Stimulated activated CD4-positive, alpha-beta T cell treated with anti-CD3 and anti-CD28 coated beads, TNF-alpha, amount 100 ng/mL, for 48 hours (primary cell): ENCODE measurements at places on chromosomes 2 and 18.

DNA sequence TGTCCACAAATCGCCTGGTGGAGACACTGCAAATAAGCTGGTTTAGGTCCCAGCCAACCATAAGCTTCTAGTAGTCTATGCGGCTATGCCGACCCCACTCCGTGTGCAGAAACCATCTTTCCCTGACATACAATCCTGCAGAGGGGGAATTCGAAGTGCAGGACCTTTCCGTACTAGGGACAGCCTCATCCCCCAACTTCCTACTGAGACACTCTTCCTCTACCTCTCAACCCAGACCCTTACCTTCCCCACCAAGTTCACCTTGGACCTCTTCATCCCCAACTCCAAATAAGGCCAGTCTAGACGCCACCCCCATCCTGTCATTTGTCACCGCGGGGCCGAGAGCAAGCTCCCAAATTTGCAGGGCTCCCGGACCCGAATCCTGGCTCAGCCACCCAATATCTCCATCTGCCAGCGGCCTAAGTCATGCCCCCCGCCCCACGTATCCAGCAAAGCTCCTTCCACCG lies 496 bp downstream of the SUCLG1 start:
- peak; percentile 1 for DNase-seq

DNA sequence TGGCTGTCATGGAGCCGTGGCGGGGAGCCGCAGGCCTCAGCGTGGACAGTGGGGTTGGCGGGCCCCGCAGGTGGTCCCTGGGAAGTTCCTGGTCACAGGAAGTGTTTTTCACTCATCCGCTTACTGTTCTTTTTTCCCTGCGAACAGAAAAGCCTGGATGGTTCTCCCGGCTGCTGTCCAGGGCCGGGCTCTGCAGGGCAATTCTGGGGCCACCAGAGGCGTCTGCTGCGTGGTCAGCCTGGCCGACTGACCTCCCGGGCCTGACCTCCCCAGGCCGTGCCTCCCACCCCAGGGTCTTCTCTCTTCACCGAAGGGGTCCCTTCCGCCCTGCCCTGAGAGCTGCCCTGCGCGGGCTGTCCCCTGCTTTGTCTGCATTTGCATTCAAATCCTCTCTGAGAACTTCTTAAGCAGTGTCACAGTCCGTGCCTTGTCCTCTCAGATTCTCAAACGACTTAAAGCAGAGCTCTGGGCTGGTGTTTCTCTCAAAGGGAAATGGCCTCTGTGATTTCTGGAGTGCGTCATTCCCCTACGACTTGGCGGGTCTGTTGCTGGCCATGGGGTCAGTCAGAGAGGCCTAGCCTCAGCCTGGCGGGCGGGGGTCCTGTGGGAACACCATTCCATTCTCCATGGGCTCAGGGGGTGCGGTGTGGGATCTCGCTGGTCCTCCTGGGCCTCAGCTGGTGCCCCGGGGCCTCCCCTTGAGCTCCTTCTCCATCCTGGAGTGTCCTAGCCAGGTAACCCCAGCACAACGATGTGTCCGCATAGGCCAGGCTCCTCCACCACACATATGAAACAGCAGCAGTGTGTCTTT lies 38.3 kb downstream of the KLHL29 start:
- no peak for DNase-seq

GRCh38 chr2:162769066-162769465 lies 69.5 kb downstream of the KCNH7 start:
- DNase-seq: no peak

DNA sequence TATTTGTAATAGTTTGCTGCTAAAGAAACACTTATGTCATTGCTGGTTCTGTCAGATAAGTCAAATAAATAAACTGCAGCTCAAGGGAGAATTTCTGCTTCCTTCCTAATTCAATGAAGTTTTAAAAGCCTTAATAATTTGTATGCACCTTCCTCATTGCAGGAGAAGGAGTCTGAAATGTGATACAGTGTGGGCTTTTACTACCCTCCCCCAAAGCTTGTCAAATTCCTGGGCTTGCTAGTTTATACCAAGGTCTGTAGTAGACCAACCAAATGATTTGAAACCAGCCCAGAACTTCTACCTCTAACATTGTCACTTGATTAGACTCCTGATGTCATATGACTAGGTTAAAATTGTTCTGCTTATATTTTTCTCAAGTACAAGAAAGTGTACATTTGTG lies 131.8 kb downstream of the DTNA start:
- no peak for DNase-seq

DNA sequence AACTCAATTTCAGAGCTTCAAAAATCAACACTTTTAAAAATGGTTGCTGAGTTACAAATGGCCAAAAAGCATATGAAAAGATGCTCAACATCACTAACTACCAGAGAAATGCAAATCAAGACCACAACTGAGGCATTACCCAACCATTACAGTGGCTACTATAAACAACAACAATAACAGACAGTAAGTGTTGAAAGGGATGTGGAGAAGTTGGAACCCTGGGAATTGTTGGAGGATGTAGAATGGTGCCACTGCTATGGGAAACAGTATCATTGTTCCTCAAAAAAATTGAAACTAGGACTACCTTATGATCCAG lies 173.3 kb upstream of the SPRED2 start:
- no peak for DNase-seq

DNA sequence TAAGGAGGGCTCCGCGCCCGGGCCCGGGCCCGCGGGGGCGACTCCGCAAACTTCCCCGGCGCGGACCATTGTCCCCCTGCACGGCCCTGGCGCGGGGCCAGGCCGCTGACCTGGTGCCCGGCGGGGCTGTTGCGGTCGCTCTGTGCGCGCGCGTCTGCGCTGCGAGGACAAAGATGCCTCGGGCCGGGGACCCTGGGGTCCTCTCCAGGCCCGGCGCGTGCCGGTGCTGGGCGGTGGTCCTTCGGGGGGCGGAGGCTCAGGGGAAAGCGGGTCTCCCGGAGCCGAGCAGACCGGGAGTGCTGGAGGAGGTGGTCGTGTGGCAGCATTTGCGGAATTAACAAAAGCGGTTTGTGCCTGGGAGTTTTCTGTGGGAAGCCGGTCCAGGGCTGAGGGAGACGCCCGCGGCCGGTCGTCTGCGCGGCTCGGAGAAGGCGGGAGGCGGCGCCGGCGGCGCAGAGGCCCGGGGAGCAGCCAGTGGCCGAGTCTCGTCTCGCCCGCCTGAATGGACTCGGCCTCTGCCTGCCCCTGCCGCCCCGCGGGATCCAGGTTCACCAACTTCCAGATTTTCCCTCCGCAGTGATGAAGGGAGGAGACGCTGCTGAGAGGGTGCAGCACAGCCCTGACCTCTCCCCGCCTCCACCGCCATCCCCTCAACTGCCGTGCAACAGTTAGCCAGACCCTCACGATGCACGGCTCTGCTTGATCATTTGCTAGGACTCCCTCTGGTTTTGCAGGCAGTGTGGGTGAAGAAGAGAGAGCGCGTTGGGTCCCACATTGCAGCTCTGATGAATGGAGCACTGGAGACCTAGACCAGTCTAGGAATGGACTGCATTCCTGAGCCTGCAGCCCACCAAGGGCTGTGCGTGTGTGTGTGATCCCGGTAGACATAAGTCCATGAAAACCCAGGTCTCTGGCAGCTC lies 705 bp downstream of the EFR3B start:
- DNase-seq: no peak

- no peak for DNase-seq
Measured at GRCh38 chr18:55868909-55869308, 280.9 kb upstream of the TCF4 start.

- no peak for DNase-seq
Measured at GRCh38 chr18:79641722-79642497, 37.7 kb upstream of the CTDP1 start.

DNA sequence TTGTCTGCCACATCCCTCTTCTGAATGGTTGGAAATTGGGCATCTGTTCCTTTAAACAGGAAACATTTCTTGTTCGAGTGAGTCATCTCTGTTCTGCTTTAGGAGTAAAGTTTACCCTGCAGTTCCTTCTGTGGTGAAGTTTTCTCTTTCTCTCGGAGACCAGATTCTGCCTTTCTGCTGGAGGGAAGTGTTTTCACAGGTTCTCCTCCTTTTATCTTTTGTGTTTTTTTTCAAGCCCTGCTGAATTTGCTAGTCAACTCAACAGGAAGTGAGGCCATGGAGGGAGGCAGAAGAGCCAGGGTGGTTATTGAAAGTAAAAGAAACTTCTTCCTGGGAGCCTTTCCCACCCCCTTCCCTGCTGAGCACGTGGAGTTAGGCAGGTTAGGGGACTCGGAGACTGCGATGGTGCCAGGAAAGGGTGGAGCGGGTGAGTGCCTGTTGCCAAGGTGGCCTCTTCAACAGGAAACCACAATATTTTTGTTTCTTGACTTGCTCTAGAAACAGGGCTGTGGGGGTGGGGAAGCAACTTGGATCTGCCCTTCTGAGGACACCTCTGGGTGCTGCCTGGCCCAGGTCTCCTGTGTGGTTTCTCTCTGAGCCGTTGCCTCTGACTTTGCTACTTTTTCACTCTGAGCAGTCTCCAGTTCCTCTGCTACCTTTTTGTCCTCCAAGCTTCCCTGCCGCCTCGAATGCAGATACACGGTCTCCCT lies 2.2 kb upstream of the CASP8 start:
- DNase-seq: peak; percentile 79

GRCh38 chr2:1644427-1644826 lies 99.9 kb downstream of the PXDN start:
- no peak for DNase-seq
